Type B pancreatic cell (in vitro differentiated cells): ENCODE measurements at places on chromosomes 13 and 19.

DNA sequence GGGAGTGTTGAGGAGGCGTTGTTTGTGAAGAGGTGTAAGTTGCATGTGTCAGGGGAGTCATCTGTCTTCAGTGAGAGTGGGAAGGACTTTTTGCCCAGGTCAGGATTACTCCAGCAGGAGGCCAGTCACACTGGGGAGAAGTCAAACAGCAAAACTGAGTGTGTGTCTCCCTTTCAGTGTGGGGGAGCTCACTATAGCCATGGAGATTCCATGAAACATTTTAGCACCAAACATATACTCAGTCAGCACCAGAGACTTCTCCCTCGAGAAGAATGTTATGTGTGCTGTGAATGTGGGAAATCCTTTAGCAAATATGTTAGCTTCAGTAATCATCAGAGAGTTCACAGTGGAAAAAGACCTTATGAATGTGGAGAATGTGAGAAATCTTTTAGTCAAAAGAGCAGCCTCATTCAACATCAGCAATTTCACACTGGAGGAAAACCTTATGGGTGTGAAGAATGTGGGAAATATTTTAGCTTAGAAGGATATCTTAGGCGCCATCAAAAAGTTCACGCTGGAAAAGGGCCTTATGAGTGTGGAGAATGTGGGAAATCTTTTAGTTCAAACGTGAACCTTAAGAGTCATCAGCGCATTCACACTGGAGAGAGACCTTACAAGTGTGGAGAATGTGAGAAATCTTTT lies 8.4 kb upstream of the ZNF587 start:
- DNase-seq, result no peak

DNA sequence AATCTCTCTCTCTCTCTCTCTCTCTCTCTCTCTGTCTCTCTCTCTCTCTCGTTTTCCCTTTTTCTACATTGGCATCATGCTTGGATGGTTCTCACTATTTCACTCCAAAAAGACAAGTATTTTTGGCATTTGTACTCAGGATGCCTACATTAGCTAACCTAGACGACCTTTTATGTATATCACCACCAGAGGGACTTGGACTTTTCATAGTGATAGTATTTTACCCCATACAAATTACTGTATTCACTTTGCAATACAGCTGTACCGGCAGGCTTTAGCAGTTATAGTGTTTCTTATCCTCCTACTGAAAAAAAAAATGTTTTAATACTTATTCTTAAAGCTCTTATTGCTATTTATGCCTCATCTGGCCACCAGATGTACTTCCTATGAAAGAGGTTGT lies 687.2 kb upstream of the KLHL1 start:
- no peak for DNase-seq

DNA sequence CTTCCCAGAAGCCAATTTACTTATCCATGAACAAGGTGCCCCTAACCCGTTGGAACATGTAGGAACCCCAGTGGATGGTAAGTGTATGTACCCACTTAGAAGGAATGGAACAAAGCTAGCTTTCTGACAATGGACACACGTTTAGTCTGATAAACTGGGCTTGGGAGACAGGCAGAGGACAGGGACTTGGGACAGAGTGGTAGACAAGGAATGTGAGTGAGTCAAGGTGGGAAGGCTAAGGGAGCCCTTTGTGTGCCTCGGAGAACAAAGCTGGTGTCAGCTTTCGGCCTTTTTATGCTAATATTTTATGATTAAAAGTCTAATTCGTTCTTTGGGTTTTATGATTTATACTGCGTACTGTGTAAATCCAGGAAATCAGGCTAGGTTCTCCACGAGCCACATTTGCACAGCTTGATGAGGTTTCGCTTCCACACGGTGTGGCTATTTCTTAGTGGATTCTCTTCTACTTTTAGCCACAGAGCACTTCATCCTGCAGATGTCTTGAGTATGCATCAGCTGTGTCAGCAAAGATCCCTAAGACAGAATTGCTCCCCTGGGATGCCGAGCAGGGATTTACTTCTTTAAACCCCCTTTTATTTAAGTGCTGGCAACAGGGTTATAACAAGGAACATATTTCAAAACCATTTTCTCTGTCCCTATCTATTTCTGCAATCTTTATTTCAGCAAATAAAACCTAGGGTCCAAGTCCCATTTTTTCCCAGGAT lies 258.5 kb downstream of the DLEU7 start:
- DNase-seq, result no peak

- no peak for DNase-seq
These were observed 14.5 kb downstream of the SLC46A3 start for GRCh38 chr13:28704282-28704681.

GRCh38 chr13:77250975-77251374 lies 75.9 kb downstream of the MYCBP2 start:
- DNase-seq, result no peak

- DNase-seq, result no peak
These were observed 157.8 kb downstream of the NALCN start for GRCh38 chr13:101258509-101258908.

- DNase-seq, result no peak
These were observed 795.8 kb downstream of the DIAPH3 start for GRCh38 chr13:59367904-59368303.

GRCh38 chr19:6238643-6239281 lies 41.0 kb downstream of the MLLT1 start:
- no peak for DNase-seq

DNA sequence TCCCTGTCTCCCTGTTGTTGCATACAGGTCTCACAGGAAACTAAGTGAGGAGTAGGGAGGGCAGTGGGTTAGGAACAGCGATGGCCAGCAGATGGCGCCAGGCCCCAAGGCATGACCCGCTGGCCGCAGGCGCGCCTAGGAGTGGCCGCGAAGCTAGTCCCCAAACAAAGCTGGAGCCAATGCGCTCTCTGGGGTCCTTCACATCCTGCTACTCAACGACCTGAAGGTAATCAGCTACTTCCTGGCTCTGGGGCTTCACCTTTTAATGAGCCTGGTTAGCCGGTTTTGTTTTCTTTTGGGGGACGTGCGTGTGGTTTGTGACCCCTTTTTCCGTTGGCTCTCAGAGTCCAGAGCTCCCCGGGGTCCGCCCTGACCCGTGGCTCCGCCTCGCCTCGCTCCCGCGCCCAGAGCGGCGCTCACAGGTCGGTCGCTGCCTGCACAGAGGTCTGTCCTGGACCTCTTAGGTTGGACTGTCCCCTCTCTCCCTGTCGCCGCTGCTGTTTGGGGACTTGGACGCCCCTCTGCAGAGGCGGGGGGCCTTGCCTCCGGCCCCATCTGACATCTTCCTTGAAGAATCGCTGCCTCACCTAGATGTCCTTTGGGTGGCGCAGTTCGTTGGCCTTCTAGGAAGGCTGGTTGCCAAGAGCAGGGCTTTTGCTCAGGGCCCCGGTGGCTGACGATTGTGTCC lies 62.2 kb upstream of the GTF3A start:
- DNase-seq, result peak; percentile 88

- DNase-seq, result peak; percentile 91
These were observed at the start of gene WTIP for GRCh38 chr19:34480971-34481841. Gene WTIP (plus strand): TSS chr19:34481758. CDS start chr19:34481975, 217 bp downstream.

GRCh38 chr19:39502640-39503417 lies 4.1 kb downstream of the DLL3 start:
- DNase-seq, result peak; percentile 80

GRCh38 chr13:73740666-73741065 lies 393.5 kb downstream of the KLF12 start:
- DNase-seq, result no peak

- no peak for DNase-seq
These were observed 2.3 kb downstream of the WDR83 start for GRCh38 chr19:12668932-12669269.

DNA sequence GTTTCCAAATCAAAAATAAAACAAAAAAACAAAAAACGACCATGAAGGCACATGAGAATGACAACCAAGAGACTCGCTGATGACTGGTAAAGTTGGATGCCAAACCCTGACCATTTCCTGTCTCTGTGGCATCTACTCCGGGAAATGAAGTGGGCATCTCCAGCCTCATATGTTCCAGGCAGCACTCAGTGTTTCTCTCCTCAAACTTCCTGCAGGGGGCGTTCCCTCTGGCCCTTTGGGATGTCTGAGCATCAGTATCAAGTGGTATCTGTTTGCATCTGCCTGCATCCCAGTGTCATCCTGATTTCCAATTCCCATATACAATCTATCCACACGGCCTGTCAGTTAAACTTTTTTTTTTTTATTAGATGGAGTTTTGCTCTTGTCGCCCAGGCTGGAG lies 9.8 kb upstream of the SIGLEC12 start:
- DNase-seq, result no peak

DNA sequence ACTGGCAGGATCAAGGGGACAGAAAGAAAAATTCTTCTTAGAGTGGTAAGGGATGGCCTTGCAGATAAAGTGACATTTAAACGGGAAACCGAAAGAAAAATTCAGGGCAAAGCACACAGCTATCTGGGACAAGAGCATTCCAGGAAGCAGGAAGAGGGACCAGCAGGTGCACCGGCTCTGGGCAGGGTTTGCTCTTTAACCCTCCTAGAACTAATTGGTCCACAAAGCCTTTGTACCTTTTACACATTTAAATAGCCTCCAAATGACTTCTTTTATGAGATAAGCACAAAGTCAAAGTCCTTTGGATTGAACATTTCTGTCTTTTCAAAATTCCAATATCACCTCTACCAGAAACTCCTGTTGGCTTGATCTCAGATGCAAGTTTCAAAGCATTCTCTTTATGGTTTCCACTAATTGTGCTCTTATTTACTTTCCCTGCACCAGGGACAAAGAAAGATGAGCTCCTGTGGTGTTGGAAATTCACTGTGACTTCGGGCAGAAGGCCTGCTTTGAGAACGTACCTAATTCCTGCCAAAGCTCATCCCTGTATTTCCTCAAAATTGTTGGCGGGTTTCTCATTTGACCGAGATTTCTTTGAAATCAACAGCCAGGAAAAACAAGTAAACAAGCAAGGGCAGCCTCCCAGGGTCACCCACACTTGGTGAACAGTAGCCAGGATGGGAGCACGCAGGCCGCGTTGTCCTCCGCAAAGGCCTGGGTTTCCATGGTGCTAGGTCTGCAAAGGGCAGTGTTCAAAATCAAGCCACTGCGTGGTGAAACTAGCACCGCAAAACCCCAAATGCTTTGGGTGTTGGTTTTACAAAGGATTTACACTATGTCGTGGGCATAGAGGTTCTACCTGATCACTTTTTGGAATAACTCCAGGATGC lies 98.6 kb downstream of the IRS2 start:
- no peak for DNase-seq

- no peak for DNase-seq
These were observed 1.3 kb downstream of the ZFP14 start for GRCh38 chr19:36377541-36378178.

- no peak for DNase-seq
These were observed 92.7 kb upstream of the GPR12 start for GRCh38 chr13:26853323-26853722.
